CD8-positive, alpha-beta memory T cell (primary cell): ENCODE measurements at places on chromosomes 4 and X. TPM values are rescaled to one million over a fixed set of nuclear protein-coding genes. Genes with fewer than 3 reads are reported as not detected.

DNA sequence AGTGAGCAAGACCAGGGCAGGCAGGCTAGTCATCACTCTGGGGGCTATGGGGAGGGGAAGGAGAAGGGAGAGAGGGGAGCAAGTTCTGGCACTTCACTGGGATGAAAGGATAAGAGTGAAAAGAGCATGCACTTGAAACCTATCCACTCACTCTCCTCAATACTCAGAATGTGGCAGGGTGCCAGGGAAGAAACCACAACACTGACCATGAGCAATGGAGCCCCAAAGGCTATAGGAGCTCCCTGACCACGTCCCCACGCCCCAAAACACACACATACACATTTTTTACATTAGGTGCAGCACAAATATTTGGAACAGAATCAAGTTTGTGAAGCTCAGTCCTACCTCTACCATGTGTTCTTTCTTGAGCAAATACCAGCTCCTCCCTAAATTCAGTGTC is 132.2 kb downstream of the IDS start:
- DNase-seq = no peak

The TMSB15C gene
- total RNA-seq = 2.1 TPM

DNA sequence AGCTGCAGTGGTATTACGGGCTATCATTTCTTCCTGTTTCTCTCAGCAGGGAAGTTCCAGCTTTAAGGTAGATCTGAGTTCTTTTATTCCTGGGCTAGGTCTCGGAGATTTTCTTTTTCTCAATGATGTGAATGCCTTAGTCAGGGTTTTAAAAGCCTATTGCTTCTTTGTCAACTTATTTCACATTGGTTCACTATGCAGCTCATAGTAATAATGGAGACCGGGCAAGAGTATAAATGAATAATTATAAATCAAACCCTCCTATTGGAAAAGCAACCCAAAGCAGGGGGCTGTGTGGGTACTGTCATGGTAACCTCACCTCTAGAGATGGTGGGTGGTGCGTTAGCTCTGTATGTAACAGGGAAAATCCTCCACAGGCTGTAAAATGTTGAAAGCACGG is 563.6 kb downstream of the RPA4 start:
- DNase-seq = no peak

- DNase-seq = no peak
These were observed 2.9 kb downstream of the ASMTL start for GRCh38 chrX:1449823-1450149.

DNA sequence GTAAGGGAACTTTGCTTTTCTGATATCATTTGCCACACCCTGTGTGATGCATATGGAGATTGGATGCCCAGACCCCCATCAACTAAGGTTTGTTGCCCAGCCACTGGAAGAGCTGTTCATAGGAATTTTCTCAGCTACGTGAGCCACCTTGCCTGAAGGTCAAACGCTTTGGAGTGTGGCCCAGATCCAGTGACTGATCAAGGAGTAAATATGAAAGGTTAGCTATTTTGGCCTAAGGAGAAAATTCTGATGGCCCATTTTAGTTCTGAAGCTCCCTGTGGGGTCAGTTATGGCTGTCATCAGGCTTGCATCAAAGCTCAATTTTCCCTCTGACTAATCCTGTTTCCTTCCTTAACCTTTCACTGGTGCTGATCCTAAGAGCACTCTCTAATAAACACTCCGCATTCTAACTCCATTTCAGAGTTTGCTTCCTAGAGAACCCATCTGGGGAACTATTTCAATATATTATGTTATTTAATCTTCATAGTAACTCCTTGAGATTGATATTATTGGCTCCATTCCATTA is 407.7 kb downstream of the SPRY1 start:
- no peak for DNase-seq

DNA sequence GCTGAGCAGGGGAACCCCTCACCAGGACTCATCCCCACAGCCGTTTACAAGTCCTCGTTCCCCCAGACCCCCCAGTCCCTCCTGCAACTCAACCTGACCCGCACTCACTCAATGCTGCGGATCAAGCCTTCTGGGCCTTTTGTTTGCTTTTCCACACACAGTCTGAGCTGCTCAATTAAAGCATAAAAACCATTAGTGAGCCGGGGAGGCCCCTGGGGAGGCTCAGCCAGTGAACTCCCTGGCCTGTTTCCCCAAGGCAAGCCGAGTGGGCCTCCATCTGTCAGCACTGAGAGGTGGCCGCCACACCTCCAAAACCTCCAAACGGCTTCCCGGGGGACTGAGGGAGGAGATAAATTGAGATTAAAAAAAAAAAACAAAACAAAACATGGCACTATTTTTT is 158.5 kb downstream of the SHOX start:
- no peak for DNase-seq

The CXCL6 gene
- not detected for total RNA-seq

DNA sequence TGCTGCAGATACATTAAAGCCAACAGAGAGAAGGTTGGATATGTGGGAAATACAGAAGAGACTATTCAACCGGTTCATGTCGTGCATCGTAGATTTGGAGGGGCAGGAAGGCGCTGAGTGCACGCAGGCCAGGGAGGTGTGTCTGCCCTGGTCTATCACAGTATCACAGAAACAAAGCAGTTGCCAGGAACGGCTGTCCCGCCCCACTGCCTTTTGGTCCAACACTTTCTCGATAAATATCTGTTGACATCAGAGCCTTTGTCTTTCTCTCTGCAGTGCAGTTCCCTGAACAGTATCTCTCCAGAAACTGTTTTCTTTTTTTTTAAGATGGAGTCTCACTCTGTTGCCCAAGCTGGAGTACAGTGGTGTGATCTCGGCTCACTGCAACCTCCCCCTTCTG is 151.1 kb upstream of the BCOR start:
- no peak for DNase-seq

DNA sequence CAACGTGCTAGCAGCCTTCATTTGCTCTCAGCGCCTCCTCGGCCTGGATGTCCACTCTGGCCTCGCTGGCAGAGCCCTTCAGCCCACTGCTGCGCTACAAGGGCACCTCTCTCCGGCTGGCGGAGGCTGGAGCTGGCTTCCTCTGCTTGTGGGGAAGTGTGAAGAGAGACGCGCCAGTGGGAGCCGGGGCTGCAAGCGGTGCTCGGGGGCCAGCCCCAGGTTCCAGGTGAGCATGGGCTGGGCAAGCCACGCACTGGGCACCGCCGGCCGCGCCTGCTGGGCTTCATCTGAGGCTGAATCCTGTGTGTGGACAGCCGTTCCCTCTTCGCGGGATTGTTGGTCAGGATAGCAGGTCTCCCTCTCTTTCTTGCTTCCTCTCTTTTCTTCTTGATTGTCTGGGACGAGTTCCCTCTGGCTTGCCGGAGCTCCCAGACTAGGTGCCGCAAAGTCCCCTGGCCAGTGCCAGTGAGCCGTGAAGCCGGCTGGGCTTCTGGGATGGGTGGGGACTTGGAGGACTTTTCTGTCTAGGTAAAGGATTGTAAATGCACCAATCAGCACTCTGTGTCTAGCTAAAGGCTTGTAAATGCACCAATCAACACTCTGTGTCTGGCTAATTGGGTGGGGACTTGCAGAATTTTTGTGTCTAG is 165.0 kb downstream of the HEPH start:
- DNase-seq = no peak

The TCEAL2 gene
- total RNA-seq = not detected

The SCML2 gene
- total RNA-seq = 2.8 TPM

DNA sequence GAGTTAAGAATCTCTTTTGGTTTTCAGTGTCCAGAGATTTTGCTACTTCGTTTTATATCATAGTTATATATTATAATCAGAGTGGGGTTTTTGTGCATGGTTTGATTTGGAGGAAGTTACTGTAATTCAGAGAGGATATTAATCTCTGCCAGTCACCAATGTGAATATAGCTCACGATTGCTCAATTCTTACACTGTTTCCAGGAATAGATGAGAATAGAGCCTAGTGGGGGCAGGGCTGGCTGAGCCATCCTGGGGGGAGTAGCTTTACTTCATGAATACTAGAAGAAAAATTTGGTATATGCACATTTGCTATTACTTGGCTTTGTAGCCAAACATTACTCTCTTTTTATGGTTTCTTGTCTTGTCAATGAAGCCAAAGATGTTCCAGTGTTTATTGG is 60.9 kb upstream of the TRPC3 start:
- no peak for DNase-seq

GRCh38 chrX:12802741-12803140 is 11.5 kb downstream of the PRPS2 start:
- DNase-seq = no peak

The MAGEE1 gene
- 3.9 TPM for total RNA-seq

The ZNF595 gene
- total RNA-seq = 8.5 TPM

DNA sequence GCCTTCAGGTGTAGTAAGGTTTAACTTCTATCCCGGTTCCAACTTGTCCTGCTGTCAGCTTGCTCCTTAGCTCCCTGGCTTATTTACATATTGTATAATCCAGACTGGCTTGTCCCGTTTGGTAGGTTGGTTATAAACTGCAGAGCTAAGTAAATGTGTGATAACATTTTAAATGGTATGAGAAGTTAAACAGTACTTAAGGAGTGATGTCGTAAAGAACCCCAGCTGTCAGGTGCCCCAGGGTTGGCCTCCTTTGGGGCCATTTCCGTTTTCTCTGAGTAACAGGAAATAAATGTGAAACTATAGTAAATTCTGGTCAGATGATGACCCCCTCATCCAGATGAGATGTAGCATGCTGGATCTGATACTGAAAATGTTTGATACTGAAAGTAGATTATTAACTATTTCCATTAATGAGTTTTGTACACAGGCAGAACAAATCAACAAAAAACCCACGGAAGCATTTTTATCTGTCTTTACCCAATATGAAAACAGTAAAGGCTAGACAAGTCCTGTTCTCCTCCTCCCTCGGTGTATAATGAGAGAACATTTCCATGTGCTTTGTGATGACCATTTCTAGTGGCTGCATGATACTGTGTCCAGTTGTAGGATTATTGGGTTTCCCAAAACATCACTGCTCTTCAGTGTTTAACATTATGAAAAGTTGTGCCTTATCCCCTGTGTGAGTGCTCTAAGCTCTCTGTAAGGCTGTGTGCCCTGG is 22.4 kb downstream of the GAB1 start:
- no peak for DNase-seq

GRCh38 chr4:14596904-14597303 is 405.4 kb upstream of the CPEB2 start:
- DNase-seq = no peak

GRCh38 chrX:22542641-22543040 is 269.9 kb downstream of the CBLL2 start:
- DNase-seq = no peak

The POU4F2 gene
- not detected for total RNA-seq

- no peak for DNase-seq
These were observed 135.4 kb upstream of the PSAPL1 start for GRCh38 chr4:7569810-7570783.

DNA sequence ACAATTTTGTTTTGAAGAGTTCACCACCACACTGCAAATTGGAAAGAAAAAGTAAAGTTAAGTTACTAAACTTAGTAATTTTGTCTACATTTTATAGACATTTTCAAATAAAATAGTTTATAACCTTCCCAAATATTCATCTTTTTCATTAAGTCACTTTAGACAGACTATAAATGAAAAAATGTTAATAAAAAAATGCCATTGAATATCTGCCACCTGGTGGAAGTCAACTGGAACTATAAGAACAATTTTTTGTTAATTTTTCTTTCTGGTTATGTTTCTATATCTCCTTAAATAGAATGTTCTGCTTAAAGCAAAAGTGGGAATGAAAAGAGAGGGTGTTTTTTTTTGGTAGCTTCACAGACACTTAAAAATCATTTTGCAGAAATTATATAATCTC is 534.4 kb upstream of the PCDH10 start:
- no peak for DNase-seq

The CTAG2 gene
- 44.1 TPM for total RNA-seq

The TMA16 gene
- 52.9 TPM for total RNA-seq

The PHOX2B gene
- not detected for total RNA-seq

GRCh38 chr4:152836936-152837335 is 57.2 kb downstream of the ARFIP1 start:
- DNase-seq = no peak

DNA sequence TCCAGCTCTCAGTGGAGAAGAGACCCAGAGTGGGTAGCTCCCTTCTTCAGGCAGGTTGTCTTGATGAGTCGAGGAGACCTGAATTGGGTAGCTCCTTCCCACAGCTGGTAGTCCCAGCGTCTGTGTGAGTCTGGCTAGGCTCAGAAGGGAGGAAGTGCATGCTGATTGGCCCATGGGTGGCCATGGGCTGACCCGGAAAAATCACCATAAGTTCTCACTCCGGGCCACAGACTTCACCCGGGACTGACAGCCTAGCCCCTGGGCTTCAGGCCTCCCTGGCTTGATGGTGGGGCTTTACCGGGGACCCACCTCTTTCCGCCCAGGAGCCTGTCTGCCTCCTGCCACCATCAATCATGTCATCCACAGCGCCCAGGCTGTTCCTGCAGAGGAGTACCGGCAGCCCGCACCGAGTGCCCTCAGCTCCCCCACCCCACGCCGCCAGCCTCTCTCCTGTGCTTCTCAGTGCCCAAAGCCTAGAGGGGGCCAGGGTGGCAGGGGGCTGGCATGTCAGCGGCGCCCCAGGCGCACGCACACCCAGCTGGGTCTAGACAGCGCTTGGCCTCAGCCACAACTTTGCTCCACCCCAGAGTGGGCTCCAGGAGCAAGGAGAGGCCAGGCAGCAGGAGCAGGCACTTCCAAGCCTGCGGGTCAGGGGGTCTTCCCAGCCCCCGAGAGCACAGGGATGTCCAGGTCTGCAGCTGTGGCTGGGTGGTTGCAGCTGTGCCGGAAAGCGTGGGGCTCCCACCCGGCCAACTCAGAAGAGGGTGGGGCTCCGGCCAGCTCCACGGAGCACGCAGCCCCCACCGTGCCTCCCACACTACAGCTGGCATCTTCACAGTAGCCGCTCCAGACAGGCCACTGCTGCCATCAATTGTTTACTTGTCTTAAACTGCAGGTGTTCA is 16.1 kb upstream of the SAT1 start:
- DNase-seq = no peak

DNA sequence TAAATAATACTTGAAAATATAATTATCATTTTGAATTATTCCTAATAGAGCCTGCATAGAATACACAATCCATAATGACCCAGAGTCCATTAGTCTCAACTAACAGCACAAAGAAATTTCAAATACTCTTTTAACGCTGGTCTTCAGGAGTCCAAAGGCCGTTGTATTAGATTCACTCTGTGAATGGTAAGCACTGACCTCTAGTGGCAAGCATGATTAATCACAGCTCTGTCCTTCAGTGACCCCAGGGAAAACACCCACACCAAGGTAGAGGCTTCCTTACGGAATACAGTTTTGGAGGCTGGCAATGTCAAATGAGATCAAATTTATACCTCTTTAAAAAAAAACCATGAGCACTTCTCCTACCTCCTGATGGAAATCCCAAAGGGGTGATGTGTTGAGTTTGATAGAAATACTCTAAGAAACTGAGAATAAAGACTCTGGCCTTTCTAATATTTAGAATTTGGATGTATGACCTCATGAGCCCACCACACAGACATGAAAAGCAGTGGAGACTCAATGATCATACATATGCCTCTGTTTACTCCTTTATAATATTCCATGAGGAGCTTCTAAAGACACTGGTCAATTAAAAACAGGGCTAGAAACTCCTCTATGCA is 147.2 kb upstream of the DKK2 start:
- no peak for DNase-seq

DNA sequence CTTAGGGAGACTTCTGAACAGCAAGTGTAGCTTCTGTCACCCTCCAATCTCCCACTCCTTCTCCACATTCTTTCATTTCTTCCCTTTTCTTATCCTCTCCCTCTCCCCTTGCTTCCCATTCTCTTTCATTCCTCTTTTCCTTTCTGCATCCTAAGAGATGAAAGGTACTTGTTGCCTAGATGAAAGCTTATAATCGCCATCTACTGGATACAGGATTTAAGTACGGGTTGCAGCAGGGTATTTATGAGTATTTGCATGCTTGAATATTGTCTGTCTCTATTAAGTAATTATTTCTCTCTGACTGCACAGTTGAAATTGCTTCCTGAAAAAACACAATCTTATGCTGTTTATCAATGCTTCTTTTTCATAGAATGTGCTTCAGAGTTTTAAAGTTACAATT is 174.0 kb upstream of the TENT5D start:
- no peak for DNase-seq
